ENCODE measurements at places on chromosomes 11 and 22.

GRCh38 chr11:32538804-32539203 lies 44.8 kb upstream of the EIF3M start:
- DNase-seq, result no peak

- DNase-seq, result peak; percentile 3
Observed at GRCh38 chr22:28560046-28560742, 119.4 kb downstream of the TTC28 start.

DNA sequence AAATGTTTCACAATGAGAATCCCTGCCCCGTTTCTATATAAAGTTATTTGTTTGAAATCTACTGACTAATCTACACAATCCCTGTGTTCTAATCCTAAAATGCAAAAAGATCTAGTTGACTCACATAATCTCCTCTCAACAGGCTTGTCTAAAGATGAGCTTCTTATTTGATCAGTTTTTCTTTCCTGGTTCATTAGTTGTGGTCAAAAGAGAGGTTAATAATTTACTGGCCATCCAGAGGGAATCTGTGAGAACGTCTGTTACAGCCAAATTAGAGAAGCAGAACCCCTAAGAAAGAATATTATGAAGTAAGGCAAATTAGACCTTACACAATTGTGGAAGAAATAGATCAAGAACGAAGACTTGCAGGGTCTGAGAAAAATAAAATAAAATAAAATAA lies 173.7 kb upstream of the ANO3 start:
- no peak for DNase-seq

GRCh38 chr11:60672255-60672654 lies 27.2 kb upstream of the MS4A8 start:
- no peak for DNase-seq

GRCh38 chr11:103729617-103730016 lies 306.8 kb upstream of the DDI1 start:
- no peak for DNase-seq
